Activated CD8-positive, alpha-beta memory T cell treated with anti-CD3 and anti-CD28 coated beads, Interleukin-2, amount 10 ng/mL, durations not matched to agents 7 days and 5 days (primary cell): ENCODE measurements at places on chromosomes 13 and 19. TPM values are rescaled to one million over a fixed set of nuclear protein-coding genes. Genes with fewer than 3 reads are reported as not detected.
A peak's percentile ranks its signal among the peaks of the same experiment; 100 is the strongest.

GRCh38 chr13:49812812-49813211 is 20.3 kb upstream of the KPNA3 start:
- no peak for DNase-seq

GRCh38 chr13:73816702-73817101 is 317.5 kb downstream of the KLF12 start:
- DNase-seq, result no peak

DNA sequence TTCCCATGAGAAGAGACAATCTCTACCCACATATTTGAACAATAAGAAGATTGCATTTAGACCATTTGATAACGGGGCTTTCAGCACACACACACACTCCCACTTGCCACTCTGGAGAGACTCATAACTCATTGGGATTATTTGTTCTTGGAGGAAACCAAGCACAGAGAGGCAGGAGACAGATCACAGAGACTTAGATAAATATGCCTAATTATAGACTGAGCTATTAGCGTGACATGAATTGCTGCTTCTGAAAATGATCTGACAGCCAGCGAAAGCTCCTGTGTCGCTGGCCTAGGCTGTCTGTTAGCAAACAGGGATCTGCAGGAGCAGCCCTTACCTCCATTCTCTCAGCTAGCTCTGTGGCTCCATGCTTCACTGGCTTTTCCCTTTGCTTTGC is 111.4 kb downstream of the CCNA1 start:
- DNase-seq, result no peak

UBE2L5 gene
- total RNA-seq, result not detected

- DNase-seq, result no peak
Measured at GRCh38 chr13:100280681-100281080, 191.8 kb downstream of the PCCA start.

- DNase-seq, result peak; percentile 77
Measured at GRCh38 chr19:604355-604754, 14.7 kb downstream of the HCN2 start.

- DNase-seq, result no peak
Measured at GRCh38 chr13:30510091-30510490, 44.4 kb upstream of the HMGB1 start.

DNA sequence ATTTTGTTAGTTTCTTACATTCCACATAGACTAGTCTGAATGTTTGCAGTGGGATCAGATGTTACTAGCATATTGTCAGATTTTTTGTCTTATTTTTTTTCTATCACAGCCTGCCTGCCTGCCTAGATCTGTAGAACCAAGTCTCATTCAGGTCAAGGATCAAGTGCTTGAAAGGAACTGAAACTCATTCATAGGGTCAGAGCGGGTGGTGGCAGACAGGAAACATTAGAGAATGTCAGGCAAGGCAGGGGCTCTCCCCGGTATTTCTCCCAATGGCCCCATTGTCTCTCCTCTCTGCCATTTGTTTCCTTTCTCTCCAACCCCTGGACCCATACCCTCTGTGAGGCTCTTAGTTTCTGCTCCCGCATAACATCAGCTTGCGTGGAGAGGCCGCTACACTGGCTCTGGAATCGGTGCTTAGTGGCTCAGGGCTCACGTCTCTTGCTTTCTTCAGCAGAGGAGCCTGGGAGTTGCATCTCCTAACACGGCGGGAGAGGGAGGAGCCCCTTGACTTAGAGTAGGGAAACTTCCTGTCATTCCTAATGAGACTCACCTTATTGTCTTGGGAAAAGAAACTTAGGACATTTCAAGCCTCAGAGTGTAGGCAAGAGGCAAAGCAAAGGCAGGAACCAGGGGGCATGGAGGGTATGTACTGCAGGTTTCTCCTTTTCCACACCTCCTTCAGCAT is 35.6 kb upstream of the SPATA13 start:
- no peak for DNase-seq

- DNase-seq, result peak; percentile 44
Measured at GRCh38 chr19:29886586-29886985, 55.5 kb upstream of the URI1 start.

DNA sequence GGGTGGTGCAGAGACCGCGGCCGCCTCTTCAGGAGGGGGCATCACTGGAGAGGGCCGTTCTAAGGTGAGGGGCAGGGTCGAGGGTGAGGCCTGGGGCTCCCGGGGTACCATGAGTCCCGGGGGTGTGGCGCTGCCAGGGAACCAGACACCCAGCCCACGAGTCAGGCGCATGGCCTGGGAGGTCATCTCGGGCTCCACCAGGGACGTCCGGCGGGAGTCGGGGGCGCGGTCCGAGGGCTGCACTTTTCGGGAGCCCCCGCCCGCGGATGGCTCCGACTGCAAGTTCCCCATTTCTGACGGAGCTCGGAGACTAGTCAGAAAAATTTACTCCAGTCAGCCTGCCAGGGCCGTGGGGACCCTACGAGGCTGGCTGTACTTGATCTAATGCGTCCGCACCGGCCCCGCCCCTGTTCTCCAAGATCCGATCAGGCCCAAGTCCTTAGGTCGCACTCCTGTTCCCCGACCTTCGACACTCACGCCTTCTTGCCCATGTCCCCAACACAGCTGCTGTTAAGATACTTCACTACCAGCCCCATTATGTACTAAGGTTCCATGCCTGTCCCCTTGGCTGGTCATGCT is 774 bp downstream of the GGN start:
- no peak for DNase-seq

DNA sequence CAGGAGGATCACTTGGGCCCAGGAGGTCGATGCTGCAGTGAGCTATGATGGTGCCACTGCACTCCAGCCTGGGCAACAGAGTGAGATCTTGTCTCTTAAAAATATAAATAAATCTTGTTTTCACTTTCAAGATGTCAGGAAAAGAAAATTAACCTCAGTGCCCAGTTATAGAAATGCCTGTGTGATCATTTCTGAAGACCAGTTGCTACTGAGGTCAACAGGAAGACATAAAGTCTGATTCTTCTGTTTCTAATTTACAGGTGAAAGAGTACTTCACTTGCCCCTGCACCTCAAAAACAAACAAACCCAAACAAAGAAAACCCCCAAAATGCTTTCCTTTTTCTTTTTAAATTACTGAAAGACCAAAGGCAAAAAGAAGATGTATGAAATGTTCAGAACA is 174.3 kb upstream of the NBEA start:
- no peak for DNase-seq

DNA sequence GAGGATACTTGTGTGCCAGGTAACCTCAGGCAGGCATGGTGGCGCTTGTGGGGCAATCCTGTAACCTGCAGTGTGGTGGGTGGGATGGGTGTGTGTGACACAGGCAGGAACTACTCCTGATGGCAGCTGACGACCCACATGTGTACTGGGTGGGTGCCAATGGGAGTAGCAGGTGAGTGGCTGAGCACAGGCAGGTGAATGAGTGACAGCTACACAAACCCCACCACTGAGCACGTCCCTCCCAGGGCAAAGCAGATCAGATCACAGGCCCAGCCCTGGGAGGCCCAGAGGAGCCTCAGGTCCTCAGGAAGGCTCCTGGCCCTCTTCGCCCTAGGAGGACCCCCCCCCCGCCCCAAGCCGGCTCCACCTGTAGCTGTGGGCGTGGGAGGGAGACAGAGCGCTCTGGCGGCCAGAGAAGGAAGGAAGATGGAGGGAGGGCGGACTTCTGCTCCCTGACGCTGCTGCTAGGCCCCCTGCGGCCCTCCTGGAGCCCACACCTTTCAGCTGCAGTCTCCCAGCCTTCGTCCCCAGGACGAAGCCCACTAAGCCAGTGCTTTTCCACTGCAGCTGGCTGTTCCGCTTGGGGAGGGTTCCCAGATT is 1.3 kb upstream of the ZNF181 start:
- DNase-seq, result no peak

GRCh38 chr19:51816711-51817110 is 21.8 kb downstream of the FPR3 start:
- DNase-seq, result no peak

MYO1F gene
- total RNA-seq, result 441 TPM

DNA sequence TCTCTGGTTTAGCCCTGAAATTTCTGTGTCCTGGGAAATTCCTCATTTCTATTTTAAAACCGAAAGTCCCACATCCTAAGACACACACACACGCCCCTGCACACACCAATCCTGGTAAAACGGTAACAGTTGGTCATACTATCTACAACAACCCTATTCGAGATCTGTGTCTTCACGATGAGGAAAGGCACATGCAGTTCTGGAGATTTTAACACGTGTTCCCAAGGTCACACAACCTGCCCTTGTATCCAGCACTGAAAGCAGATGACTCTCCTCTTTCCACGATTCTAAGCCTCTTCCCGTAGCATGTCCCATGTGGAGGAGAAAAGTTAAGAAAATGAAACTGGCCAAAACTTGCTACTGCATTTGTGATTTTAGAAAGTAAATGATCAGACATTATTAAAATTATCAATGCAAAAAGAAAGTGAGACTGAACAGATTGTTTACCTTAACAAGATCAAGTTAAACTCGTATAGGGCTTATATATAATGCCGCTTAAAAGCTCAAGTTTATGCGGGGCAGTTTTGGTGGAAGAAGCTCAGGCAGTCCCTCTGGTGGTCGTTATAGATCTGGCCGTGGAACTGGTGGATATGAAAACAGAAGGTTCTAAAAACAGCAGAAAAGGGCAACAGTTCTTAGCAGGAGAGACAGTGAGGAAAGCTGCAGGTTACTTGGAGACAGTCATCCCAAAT is 32.7 kb downstream of the VSTM1 start:
- no peak for DNase-seq

DNA sequence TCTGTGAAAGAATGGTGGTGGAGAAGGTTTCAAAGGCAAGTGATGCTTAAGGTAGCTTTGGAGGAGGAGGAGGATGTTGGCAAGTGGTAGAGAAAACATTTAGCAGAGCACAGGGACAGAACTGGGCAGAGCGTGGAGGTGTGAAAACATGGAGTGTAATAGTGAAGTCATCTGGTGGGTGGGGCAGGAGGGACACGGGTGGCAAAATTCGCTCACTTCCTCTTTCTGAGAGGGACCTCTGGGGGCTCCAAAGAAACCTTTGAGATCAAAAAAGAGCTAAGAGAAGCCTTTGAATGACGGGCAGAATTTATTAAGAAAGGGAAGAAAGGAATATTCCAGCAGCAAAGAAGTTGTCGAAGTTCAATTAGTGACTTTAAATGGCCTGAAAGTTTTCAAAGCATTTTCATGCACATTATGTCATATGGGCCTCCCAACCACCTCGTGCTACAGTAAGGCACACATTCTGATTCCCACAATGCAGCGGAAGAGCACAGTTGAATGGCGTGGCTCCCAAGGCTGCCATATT is 82.8 kb downstream of the STARD13 start:
- DNase-seq, result no peak

DNA sequence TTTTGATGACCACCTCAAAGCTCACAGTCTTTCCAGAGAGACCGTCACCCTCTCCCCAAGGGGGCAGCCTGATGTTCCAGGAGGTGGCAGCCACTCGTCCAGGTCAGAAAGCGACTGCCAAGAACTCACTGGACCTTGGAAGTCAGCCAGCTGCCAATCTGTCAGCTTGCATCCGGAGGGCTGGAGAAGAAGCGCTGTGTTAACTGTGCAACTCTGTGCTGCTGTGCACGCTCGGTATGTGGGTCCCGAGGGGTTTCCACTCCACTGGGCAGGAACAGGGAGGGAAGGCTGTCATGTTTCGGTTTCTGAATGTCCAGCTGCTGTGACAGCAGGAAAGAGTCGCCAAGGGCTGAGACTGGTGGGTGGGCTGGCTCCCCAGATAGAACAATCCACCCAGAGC is 89.2 kb downstream of the CACNA1A start:
- DNase-seq, result no peak

OLFM4 gene
- total RNA-seq, result not detected

DNA sequence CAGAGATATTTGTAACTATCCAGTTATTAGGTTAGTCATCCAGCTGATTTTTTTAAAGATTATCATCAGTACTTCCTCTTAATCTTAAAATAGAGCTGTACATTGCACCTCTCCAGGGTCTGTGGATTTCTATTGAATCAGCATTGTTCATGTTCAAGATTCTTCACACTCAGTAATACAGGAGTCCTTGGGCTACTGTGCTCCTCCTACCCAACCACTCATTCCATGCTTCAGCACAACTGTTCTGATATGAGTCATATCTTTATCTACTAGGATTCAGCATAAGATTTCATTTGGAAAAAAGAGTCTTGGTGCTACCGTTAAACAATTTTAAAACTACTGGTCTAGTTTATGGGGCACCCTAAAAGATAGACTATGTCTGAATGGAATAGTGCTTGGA is 357.8 kb downstream of the DCT start:
- DNase-seq, result no peak

- no peak for DNase-seq
Measured at GRCh38 chr19:3024509-3024869, 4.6 kb downstream of the TLE2 start.

- no peak for DNase-seq
Measured at GRCh38 chr13:79973533-79973963, 367.4 kb downstream of the SPRY2 start.

CEACAM21 gene
- total RNA-seq, result 57.1 TPM

DNA sequence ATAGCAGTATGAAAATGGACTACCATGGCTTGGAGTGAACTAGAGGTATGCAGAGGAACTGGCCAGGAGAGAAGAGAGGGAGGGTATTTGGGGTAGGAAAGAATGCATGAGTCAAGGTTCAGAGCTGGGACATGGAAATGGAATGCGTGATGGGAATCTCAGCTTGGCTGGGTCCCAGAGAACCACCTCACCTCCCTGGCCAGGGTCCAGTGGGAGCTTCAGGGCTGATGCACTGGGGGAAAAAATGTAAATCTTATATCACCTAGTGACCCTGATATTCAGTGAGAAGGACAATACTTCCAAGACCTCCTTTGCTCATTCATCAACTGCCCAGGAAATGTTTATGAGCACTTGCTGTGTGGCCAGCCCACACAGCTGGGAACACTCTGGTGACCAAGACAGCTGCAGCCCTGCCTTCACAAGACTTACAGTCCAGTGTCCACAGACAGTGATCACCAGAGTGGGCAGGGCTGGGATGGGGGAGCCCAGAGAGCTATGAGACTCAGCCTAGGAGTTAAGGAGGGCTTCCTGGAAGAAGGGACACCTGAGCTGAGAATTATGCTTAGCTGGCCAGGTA is 12.8 kb downstream of the IGSF23 start:
- no peak for DNase-seq

GRCh38 chr13:61664801-61665705 is 249.4 kb upstream of the PCDH20 start:
- no peak for DNase-seq

- DNase-seq, result peak; percentile 59
Measured at GRCh38 chr19:5621945-5622464, 571 bp downstream of the SAFB2 start.

- DNase-seq, result no peak
Measured at GRCh38 chr13:99322297-99323103, 15.3 kb upstream of the GPR183 start.
